Ascending aorta (tissue), 2 donors: ENCODE measurements at places on chromosomes 5 and 9.

GRCh38 chr5:110665184-110665726, 61.2 kb downstream of the TMEM232 start:
- no peak for DNase-seq

DNA sequence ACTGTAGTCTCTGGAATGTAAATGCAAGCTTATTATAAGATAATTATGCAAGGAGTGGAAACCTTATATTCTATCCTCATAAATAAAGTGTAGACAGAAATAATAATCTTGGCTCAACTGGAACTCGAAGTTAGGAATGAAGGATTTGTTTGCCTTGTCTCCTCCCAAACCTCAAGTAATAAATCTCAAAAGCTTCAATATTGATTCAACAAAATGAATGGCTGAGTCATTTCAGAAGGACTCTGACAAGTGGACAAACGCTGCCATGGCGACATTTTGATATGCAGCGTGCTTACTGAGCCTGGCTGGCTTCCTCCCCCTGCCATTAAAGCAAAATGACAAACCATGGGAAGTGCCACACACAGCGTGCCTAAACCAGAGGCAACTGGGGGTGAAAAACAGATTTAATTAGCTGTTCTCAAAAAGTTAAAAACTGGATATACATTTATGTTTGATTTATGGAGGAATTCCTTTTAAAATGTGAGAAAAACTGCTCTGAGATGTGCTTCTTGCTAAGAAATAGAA, 10.5 kb upstream of the ADGRV1 start:
- DNase-seq = no peak

- DNase-seq = no peak
Measured at GRCh38 chr5:171647904-171648260, 137.7 kb upstream of the SMIM23 start.

DNA sequence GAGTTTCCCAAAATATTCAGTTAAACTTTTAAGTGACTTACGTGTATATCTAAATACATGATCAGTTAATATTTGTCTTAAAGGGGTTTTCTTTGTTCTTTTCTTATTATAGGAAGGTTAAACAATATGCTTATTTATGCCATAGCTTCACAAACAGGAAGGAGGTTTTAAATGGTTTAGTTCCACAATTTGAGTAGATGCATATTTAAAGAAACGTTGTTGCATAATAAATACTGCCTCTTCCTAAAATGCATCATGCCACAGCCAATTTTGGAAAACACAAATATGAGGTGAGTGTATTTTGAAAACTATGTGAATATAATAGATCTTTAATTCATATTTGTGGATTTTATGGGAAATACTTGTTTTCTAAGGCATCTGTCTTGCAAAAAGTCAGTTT, 2.5 kb upstream of the ADRB2 start:
- no peak for DNase-seq

GRCh38 chr9:24614070-24614469, 68.4 kb upstream of the IZUMO3 start:
- DNase-seq = no peak

DNA sequence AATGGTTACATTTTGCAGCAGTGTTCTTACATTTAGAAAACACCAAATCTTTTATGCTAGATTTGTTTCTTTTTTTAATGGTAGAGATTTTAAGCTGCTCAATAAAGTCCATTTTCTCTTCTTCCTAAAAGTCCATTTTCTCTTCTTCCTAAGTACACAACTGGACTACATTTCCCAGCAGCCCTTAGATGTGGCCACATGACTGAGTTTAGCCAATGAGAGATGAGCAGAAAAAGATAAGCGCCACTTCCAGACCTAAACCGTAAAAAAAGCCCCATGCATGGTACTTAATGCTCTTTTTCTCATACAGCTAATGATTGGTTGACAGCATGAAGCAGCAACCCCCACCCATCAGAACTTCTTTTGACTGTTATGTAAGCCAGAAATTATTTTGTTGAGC, 206.7 kb downstream of the FAM114A2 start:
- no peak for DNase-seq

- DNase-seq = no peak
Measured at GRCh38 chr5:154058055-154059038, 19.6 kb downstream of the MFAP3 start.

GRCh38 chr5:140827704-140828361, at the start of gene PCDHA6:
Gene PCDHA6, plus strand, starts transcription at chr5:140827960. Its CDS starts 132 bp downstream, at chr5:140828092.
- no peak for DNase-seq

GRCh38 chr9:6997330-6997729, 239.6 kb downstream of the KDM4C start:
- DNase-seq = no peak

GRCh38 chr5:134438721-134439123, 27.0 kb upstream of the CDKN2AIPNL start:
- DNase-seq = no peak

- no peak for DNase-seq
Measured at GRCh38 chr9:108331596-108331995, 524.2 kb downstream of the ACTL7B start.

GRCh38 chr5:128406803-128407202, 131.2 kb downstream of the FBN2 start:
- DNase-seq = no peak

- DNase-seq = no peak
Measured at GRCh38 chr9:38180656-38181055, 111.6 kb upstream of the SHB start.

DNA sequence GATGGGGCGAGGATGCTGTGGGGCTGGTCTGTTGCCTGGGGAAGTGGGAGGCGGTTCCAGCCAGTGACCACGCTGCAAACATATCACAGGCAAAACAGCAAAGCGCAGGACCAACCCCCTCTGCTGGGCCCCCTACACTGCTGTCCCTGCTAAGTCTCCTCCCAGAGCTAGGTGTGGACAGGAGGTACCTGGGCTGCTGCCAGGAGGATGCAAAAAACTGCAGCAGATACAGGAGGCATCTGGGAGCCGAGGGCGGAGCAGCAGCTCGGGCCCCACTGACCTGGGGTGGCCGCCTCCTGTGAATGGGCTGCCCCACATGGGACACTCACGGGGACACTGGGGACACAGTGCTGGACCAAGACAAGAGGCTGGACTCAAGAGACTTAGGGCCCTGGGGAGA, 48.0 kb upstream of the PHYKPL start:
- no peak for DNase-seq

DNA sequence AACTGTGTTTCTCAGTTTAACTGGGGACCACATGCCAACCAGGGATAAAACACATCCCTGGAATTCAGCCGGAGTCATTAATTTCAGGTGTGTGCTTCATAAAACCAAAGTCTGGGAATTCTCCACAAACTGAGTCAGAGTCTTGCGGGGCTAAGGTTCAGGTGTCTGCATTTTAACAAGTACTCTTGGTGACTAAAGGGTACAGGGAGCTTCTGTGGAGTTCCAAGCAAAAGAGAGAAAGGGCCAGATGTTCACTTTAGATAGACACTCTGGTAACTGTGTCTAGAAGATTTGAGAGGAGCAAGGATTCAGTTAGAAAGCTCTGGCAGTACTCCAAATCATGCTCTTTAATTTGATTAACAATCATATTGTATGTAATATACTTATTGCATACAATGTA, 4.0 kb downstream of the NADK2 start:
- DNase-seq = no peak

DNA sequence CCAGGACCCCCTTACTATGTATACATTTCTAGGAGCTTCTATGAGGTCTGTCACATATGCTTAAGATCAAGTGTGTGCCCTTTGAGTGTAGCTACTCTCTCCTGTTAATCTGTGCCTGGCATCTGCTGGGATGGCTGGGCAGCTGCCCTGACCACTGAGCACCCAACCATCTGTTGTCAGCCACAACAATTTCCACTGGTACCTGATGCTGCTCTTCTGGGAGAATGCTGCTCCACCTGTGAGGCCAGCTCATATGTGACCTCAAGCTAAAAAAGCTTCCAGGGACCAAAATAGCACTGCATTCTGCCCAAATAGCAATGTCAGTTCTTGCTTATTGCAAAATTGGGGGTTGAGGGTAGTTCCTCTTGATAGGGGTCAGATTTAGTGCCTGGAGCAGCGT, 595.6 kb downstream of the RAB3C start:
- DNase-seq = no peak

DNA sequence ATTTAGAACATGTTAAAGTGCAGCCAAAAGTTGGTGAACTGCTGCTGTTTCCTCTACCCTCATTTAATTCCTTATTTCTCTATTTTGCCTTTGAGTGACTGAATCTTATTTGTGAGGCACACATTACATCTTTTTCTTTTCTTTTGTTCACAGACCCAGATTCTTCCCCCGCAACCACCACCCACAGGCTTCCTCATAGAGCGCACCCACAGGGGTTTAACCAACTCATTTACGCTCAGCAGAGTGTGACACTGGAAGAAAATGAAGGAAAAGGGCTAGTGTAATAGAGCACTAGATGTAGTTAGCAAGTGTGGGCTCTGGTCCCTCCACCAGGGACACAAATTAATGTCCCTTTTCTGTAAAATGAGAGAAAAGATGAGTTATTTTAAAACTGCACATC, 200.7 kb downstream of the PARP8 start:
- DNase-seq = no peak

- no peak for DNase-seq
Measured at GRCh38 chr5:178391480-178391879, 158.9 kb upstream of the PHYKPL start.

GRCh38 chr9:96193236-96193755, 108.7 kb downstream of the HSD17B3 start:
- DNase-seq = no peak

- DNase-seq = no peak
Measured at GRCh38 chr5:117788596-117788995, 1199.8 kb downstream of the DTWD2 start.

DNA sequence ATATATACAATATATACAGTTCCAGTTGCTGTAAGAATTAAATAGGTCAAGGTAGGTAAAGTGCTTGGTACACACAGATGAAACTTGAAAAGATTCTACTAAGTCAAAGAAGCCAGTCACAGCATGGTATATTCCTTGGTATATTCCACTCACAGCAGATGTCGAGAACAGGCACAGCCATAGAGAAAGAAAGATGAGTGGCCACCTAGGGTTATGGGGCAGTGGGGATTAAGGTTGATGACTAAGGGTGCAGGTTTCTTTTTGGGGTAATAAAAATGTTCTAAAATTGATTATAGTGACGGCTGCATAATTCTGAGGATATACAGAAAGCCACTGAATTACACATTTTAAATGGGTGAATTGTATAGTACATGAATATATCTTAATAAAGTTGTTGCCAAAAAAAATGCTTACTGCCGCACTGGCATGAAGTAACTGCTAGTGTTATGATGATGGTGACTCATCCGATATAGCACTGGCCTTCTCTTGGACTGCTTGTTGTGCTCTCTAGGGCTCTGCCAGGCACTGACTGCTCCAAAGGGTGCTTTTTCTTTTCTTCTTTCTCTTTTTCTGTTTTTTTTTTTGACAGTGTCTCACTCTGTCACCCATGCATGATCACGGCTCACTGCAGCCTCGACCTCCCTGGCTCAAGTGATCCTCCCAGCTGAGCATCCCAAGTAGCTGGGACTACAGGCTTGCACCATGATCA, 23.5 kb downstream of the TBC1D2 start:
- DNase-seq = no peak

- DNase-seq = no peak
Measured at GRCh38 chr5:80309871-80310665, 9.7 kb upstream of the SPZ1 start.
